ENCODE measurements at places on chromosomes 3 and 15. TPM values are rescaled to one million over a fixed set of nuclear protein-coding genes. Genes with fewer than 3 reads are reported as not detected.

Gene CTXN2
- 0.07 TPM for total RNA-seq

Gene ELP6
- total RNA-seq, result 45.9 TPM

Gene DPPA2
- not detected for total RNA-seq

Gene PLCH1
- total RNA-seq, result 0.38 TPM

Gene KLF15
- total RNA-seq, result 0.19 TPM

Gene SNTN
- total RNA-seq, result not detected

Gene DNAJB11
- total RNA-seq, result 74.0 TPM

Gene VILL
- 11.4 TPM for total RNA-seq

Gene CSPG5
- 2.0 TPM for total RNA-seq

Gene CPLX3
- 0.09 TPM for total RNA-seq

- DNase-seq, result no peak
These were observed 45.8 kb upstream of the SLCO2A1 start for GRCh38 chr3:134075568-134075825.

DNA sequence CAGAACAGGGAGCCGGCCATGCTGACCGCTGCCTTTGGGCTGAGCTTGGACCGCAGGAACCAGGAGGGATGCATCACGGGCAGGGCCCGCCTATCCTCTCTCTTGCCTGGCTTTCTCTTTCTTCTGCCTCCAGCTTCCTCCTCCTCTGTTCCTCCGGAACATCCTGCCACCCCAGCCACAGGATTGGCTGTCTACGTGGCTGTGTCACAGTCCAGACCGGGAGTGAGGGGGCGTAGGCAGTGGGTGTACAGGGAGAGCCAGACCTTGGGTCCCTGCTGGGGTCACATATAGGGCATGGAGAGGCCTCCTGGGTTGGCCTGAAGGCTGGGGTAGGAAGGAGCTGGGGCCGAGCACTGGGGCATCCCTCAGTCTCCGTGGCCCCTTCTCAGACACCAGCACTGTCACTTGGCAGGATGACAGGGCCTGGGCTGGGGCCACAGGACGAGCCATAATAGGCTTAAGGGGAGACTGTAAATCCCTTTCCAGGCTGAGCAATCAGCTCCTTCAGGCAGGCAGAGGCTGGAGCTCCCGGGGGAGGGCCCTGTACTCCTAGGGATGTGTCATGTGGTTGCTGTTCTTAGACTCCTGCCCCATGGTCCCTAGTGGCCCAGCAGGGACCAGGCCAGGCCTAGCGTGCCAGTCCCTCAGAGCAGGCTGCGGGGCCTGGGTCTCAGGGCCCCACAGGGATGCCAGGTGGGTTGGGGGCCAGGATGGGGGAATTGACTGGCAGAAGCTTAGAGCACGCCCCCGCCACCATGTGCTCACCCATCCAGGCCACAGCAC lies 25.4 kb downstream of the LINGO1 start:
- DNase-seq, result no peak

GRCh38 chr3:52289747-52290595 lies 2.3 kb downstream of the GLYCTK start:
- DNase-seq, result no peak

GRCh38 chr3:171396048-171396447 lies 64.2 kb downstream of the TNIK start:
- no peak for DNase-seq

DNA sequence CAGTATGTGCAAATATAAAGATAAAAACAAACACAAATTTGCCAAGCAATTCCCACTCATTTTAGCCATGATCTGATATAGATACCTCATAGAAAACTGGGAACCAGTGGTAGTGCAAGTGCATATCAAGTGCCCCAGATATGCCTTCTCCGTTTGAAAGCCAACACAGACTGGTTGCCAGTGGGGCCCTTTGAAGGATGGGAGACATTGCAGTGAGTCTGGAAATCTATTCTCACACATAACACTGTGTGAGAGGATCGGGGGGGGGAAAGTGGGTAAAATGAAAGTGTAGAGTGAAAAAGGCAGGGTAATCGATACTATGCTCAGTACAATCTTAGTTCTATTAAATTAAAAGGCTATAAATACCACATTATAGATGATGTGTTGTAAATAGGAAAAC lies 83.0 kb downstream of the CBLB start:
- DNase-seq, result no peak

GRCh38 chr15:80940331-80940730 lies 49.3 kb downstream of the MESD start:
- no peak for DNase-seq

GRCh38 chr15:60510006-60510405 lies 31.1 kb upstream of the ICE2 start:
- no peak for DNase-seq

DNA sequence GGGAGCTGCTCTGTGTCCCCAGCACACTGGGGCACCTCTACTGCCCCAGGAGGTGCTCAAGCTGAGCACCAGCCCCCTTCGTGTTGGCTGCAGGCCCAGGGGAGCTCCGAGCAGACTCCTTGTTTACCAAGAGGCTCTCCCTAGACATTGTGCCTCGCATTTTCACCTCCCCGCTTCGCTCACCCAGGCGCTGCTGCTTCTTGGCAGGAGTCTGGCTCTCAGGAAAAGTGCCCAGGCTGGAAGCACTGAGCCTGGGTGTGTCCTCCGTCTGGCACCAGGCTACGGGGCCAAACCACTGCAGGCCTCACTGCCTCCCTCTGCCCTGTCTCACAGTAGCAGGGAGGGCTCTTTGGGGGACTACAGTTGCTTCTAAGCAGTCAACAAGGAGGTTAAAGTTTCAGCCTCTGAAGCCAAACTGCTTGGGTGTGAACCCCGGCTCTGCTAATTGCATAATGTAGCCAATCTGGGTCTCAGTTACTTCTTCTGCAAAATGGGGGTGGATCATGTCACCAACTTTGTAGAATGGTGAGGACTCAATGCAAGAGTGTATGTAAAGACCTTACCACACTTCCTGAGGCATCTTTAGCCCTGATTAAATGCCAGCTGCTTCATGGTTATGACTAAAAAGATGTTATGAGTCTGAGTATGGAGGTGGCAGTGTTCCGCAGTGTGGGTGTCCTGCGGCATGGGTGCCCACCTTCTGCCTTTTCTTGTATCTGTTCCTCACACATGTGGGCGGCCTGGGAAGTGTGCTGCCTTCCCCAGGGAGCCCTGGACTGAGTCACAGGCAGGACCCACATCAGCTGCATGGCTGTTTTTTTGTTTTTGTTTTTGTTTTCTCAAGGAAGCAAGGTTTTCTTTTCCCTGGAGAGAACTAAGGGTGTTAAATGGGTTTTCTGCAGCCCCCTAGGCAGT lies 88.9 kb downstream of the CLSTN2 start:
- no peak for DNase-seq

DNA sequence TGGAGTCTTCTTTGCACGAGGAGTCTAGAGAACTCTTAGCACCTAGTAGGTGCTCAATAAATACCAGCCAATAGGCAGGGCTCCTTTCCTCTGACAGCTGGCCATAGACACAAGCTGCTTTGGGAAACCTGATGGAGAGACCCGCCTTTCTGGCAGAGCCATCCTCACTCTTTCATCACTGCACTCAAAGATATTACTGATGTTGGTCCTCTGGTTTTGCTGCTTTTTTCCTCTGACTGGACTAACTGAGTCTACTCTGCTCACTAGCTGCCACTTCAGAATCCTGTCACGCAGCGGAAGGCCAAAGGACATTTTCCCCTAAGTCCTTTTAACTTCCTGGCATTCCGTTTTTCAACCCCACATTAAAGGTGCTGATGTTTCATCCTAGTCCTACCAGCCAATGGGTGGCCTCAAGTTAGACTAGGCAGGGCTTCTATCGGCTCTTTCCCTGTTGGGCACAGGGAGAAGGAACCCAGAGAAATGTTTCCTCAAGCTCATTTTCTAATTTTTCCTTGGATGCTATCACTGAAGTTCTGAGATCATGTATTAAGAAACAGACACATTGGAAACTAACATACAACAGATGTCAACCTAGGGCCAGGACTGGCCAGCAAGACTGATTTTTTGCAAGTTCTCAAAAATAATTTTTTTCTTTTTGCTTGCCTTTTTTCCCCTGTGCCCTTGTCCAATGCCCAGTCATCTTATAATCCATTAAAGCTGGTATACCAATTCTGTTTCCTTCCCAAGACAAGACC lies 132.8 kb upstream of the ICE2 start:
- DNase-seq, result no peak

- DNase-seq, result no peak
These were observed 84.6 kb downstream of the HCN4 start for GRCh38 chr15:73284090-73284716.

- DNase-seq, result no peak
These were observed 32.0 kb downstream of the ZBTB38 start for GRCh38 chr3:141400073-141400971.

GRCh38 chr15:89003865-89004725 lies 84.2 kb upstream of the ABHD2 start:
- DNase-seq, result peak; percentile 57

DNA sequence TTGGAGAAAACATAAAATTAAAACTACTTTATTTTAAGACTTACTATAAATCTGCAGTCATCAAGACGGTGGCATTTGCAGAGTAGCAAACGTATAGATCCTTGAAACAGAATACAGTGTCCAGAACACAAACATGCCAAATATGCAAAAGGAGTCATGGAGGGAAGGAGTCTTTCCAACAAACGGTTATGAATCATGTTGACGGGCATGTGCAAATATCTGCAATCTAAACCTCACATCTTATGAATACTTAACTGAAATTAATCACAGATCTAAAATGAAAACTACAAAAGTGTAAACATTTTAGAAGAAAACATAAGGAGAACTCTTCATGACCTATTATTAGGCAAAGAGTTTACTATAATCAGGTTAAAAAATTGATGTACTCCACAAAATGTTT lies 69.4 kb downstream of the TFRC start:
- DNase-seq, result no peak

- peak; percentile 83 for DNase-seq
These were observed 83.8 kb upstream of the PPIB start for GRCh38 chr15:64246364-64247189.

DNA sequence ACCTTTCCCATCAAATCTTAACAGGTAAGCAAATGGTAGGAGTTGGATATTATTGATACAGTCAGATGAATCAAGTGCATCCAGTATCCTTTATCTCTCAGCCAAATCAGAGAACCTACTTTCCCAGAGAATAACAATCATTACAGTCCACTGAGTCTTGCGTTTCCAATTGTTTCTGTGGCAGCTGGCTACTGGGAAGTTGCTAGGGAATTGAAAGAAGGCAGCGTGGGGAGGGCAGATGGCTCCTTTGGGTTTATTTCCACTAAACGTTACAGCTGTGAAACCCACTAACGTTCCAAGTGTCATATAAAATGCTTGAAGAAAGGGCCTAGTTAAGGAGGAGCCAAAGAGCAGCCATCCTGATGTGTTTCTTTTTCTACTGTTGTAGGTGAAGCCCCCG lies 78.4 kb downstream of the WDR72 start:
- no peak for DNase-seq

DNA sequence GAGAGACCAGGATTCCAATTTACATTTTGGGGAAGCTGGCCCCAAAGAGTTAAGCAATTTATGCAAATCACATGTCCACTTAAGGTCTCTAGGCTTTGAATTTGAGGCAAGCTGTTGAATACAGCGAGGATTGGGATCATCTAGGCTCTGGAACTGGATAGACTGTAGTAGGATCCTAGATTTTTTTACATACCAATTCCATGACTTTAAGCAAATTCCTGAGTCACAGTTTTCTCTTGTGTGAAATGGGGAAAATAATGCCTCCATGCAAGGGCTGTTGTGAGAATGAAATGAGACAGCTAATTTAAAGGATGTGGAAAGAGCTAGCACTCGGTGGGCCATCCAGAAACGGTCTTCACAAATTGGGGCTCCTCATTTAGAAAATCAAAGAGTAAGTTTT lies 103.4 kb downstream of the MINAR1 start:
- DNase-seq, result no peak

DNA sequence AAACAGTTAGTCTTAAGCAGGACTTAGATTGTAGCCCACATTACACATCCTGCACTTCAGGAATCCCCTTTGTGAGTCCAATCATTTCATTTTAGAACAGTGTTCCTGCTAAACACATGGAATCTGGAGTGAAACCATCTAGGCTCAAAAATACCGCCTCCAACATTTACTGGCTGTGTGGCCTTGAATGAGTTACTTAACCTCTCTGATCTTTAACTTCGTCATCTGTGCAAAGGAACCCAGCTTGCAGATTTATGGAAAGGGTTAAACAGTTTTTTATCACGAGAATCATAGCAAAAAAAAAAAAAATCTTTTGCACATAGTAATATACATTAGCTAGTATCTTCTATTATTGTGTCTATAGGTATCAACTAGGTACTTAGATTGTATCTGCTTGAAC lies 8.0 kb upstream of the LRTM1 start:
- no peak for DNase-seq

DNA sequence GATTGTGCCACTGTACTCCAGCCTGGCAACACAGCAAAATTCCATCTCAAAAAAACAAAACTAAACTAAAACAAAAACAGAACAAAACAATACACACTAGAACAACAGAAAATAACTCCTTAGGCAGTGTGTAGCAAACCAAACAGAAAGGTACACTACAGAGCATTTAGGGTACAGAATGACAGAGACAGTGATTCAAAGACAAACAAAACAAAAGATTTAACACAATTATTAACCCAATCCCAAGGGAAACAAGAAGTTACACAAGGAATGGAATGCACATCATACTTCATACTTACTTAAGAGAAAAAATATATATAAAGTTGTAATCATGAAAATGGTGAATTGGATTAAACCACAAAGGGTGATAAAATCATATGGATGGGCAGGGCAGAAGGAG lies 12.9 kb downstream of the SLC25A20 start:
- DNase-seq, result no peak
